Esophagus mucosa (tissue), 1 donor: ENCODE measurements at places on chromosomes 4 and X. TPM values are rescaled to one million over a fixed set of nuclear protein-coding genes. Genes with fewer than 3 reads are reported as not detected.

The CT45A2 gene
- not detected for total RNA-seq

DNA sequence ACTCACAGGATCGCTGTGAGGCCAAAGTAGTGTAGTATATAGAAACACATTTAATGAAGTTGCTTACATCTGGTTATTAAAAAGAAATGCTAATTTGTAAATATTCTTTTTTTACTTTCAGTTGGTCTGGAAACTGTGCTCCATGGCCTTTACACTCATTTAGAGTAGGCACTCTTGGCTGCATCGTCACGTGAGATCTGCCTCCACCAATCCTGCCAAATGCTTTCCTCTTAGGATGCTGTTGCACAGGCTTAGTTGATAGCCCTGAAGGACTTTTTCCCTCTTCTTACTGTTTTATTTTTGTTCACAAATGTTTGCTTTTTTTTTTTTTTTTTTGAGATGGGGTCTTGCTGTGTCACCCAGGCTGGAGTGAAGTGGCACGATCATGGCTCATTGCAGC, 6.3 kb downstream of the CPE start:
- ATAC-seq: no peak

The TREX2 gene
- 2.0 TPM for total RNA-seq

The TRIM61 gene
- total RNA-seq: not detected

GRCh38 chr4:38493066-38493465, 170.9 kb upstream of the KLF3 start:
- no peak for ATAC-seq

GRCh38 chrX:108224218-108224617, 132.6 kb downstream of the ATG4A start:
- no peak for ATAC-seq

GRCh38 chr4:184167576-184167975, 50.1 kb downstream of the ENPP6 start:
- ATAC-seq: no peak

DNA sequence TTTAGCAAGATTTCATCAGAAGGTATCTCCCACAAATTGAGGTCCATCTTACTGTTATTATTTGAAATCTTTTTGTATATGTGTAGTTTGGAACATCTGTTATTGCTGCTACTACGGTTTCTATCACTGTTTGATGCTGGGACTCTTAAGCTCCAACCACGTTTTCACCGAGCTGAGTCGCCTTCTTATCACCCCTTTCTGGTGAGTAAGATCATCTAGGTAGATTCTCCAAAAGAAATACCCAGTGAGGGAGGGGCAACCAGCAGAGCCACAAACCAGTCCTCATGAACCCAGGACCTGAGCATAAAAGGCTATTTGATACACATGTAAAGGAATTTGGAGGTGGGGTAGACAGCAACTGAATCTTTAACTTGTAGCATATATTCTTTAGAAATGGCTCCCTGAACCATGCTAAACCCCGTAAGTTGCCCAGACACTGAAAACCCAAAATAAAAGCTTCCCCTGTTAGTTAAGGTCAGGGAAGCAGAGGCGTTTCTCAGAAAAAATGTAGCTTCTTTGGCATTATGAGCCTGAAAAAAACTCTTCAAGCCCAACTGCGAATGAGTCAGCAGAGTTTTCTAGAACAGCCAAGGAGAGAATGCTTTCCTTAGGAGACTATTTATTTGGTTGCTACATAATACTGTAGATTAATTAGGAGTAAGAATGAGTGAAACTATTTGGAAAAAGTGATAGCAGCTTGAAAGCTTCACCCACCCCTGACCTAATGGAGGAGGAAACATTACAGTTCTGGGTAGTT, 53.8 kb upstream of the ATXN3L start:
- no peak for ATAC-seq

GRCh38 chr4:155659176-155659575, 7.5 kb upstream of the GUCY1A1 start:
- no peak for ATAC-seq

The CPEB2 gene
- total RNA-seq: 18.3 TPM

The TNIP3 gene
- total RNA-seq: 0.60 TPM

- no peak for ATAC-seq
Observed at GRCh38 chr4:143202824-143203223, 18.1 kb downstream of the USP38 start.

DNA sequence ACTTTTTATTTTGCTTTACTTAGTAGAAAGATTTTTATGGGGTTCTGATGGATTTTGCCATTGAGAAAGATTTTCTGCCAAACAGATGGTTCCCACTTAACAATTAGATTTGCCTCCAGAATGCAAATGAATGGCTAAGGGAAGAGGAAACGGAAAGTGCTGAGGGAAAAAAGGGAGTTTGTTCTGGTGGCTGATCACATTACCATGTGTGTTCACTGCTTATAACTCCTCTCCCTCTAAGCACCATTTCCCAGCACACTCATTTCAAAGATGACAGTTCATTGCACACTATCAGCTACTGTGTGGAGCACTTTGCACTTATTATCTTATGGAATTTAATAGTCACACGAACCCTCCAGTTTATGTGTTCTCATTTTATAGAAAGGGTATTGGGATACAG, 68.0 kb upstream of the GRID2 start:
- ATAC-seq: no peak

DNA sequence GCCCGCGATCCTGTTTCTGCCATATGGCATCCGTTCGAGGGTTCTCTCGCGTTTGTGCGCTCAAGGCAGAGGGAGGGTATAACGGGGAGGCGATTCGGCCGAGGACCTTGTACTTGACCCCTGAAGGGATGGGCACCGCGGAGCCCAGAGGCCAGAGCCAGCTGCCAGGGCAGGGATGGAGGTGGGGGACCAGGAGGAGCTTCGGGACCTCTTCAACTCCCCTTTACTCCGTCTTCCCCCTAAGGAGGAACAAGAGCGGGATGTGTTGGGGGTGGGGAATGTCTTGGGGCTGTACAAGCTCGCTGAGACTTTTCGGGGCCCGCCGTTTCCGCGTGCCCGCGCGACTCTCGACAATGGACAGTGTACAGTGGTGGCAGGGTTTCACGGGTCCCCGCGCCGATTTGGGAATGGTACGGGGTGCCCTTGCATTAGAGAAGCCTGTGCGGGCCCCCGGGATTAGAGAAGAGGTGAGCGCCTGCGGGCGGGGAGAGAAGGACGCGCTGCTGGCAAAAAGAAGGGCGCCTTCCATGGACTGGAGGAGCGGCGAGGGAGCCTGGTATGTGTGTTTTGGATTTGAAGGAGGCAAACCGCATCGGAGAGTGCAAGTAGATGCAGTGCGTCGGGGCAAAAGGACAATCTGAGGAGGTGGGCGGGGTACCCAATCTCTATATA, 760 bp downstream of the UGT8 start:
- ATAC-seq: peak; percentile 42

GRCh38 chrX:31679861-31680260, 608.0 kb upstream of the FTHL17 start:
- no peak for ATAC-seq

The UGT2A1 gene
- total RNA-seq: not detected

The MYL5 gene
- total RNA-seq: 22.2 TPM

GRCh38 chrX:134661295-134661694, 3.0 kb upstream of the PLAC1 start:
- ATAC-seq: no peak

GRCh38 chr4:37322122-37322521, 77.6 kb downstream of the NWD2 start:
- ATAC-seq: no peak

DNA sequence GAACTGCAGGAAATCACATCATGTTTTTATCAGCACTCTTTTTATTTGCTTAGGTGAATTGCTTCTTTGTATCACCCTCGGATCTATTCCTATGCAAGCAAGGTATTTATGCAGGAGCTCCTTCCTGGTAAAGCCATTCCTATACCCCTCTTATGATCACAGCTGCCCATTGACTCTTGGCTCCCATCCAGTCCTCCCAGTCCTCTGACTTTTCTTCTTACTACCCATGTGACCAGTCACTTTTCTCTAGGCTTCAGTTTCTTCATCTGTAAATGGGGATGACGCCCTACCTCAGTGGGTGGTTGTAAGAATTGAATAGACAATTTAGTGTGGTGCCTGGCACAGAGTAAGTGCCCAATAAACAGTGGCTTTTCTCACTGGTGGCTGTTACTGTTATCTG, 144.9 kb downstream of the FHIP1A start:
- no peak for ATAC-seq

DNA sequence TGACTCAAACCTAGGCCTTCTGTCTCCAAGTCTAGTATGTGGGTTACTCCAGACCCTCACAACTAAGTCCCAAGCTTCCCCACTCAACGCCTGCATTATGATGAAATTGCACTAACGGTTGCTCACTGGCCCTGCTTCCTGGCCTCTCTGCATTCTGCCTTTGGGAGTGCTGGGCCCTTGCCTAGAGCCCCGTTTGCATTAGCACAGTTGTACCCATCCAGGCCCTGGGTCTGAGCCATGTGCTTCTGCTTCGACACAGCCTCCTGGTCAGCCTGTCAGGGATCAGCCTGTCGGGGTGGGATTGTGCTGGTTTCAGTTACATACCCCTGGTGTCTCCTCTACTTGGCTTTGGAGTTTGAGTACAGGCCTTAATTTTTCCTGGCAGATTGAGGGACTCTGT, 58.4 kb downstream of the DCUN1D4 start:
- ATAC-seq: no peak

DNA sequence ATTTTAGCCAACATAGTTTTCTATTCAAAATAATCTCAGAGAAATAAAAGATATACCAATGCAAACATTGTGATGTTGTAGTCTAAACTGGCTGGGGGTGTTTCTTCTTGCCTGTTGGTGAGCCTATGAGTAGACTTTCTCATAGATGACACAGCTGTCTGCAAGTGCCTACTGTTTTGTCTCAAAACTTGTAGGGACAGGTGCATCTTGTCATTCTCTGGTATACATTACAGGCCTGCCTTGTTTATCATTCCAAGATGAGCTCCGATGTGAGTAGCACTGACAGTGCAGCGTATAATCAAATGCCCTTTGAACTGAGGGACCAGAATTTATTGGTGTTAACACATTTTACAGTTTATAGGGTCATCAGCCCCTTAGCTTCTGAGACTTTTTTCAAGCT, 353.8 kb downstream of the PRDM5 start:
- no peak for ATAC-seq

The FGFR3 gene
- total RNA-seq: 150 TPM

DNA sequence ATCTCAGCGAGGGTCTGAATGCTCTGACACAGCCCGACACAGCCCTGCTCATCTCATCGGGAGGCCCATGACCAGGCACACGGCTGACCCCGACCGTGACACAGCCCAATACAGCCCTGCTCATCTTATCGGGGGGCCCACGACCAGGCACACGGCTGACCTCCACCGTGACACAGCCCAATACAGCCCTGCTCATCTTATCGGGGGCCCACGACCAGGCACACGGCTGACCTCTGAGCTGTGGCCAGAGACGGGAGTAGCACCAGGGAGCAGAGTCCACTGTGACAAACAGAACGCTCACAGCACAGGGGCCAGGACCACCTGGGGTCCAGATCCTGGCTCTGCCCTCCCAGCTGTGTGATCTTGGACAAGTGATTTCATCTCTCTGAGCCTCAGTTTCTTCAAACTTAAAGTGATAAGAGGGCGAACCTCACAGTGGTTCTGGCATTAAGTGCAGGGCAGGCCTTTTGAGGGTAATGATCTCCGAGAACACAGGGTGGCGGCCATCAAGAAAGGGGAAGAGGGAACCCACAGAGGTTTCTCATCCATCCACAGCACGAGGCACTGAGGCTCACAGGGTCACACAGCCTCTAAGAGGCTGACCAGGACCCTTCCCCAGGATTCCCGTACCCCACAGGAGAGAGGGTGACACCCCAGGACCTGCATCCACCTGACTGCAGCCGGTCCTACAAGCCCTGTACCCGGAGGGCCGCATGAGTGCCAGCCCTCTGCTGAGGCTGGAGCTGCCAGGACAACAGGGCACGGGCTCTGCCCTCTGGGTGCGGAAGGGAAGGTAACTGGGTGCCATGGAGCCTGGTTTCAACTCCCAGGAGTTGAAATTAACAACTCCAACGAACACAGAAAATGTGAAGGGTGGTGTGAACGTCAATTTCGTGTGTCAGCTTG, 60.1 kb downstream of the WFS1 start:
- ATAC-seq: no peak

The NUP62CL gene
- 1.7 TPM for total RNA-seq

DNA sequence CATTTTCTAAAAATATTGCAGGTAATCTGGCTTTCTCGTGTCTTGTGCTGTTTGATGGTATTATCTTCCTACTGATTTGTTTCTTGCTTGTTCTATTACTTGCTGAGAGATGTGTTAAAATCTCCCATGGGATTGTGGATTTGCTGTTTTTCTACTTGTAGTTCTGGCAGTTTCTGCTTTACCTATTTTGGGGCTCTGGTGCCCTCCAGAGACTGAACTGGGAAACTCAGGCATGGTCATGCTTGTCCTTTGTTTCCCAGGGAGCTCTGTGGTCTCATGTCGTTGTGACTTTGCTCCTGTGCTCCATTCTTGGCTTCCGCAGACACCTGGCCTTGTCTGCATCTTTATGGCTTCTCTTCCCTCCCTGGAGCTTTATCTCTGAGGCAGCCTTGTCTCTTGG, 39.5 kb downstream of the NSD2 start:
- peak; percentile 19 for ATAC-seq

DNA sequence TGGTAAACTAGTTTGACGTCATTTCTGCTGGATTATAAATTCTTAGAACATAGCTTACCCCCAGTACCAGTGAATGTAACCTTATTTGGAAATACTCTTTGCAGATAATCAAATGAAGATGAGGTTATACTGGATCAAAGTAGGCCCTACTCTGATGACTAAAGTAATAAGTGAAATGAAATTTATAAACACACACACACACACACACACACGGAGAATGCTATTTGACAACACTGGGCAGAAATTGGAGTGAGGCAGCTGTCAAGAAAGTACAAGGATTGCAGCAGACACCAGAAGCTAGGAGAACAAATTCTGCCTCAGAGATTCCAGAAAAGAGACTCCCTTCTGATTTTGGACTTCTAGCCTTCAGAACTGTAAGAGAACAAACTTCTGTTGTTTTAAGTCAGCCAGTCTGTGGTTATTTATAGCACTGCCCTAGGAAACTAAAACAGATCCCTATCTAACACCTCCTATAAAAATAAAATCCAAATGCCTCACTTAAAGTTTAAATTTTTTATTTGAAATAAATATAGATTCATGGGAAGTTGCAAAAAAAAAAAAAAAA, 448.6 kb downstream of the PCDH18 start:
- ATAC-seq: no peak

DNA sequence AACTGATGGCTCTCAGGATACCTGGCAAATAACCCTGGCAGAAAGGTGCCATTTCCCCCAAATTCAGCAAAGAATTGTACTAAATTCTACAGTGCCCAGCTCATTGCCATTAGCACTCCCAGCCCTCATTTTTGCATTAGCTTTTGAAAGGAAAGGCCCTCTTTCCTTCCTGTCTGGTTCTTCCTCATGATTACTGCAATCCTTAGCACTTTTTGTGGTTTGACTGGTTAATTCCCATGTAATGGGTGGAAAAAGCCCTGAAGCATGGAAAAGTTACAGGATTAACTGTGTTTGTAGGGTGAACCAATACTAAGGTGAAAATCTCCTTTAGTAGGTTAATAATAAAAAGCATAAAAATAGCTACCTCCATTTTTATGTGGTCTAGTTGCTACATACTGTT, 139.5 kb downstream of the NPNT start:
- ATAC-seq: no peak

DNA sequence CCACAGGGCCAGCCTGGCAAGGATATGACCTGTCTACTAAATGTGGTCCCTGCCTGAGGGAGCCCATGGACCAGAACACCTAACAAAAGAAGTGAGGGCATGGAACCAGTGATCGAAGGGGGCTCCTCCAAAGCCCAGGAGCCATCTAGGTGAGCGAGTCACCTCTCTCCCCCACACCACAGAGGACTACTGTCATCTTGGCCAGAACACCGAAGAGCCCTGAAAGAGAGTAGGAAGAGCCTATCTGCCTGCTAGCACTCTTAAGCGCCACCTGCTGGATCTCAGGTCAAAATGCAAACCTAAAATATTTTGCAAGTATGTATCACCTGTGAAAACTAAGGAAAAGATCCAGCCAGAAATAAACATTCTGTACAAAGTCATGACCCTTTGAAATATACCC, 137.9 kb upstream of the ZXDB start:
- peak; percentile 23 for ATAC-seq
